ENCODE measurements at places on chromosomes 4 and X. TPM values are rescaled to one million over a fixed set of nuclear protein-coding genes. Genes with fewer than 3 reads are reported as not detected.

RADX gene
- total RNA-seq, result 2.3 TPM

XPNPEP2 gene
- total RNA-seq, result 5.6 TPM

- H3K4me1 ChIP-seq, result no peaks in the 10 kb centered on the region
- H3K27ac ChIP-seq, result no peak overlapping the region
- no peak for DNase-seq
- no peaks in the 10 kb centered on the region for H3K36me3 ChIP-seq
Observed at GRCh38 chr4:168212656-168213055, 105.9 kb downstream of the DDX60 start.

- no peak overlapping the region for H3K27ac ChIP-seq
- H3K4me1 ChIP-seq, result peaks cover 30% of the 10 kb centered on the region
- no peaks in the 10 kb centered on the region for H3K27me3 ChIP-seq
Observed at GRCh38 chr4:101304916-101305315, 42.4 kb downstream of the PPP3CA start.

DNA sequence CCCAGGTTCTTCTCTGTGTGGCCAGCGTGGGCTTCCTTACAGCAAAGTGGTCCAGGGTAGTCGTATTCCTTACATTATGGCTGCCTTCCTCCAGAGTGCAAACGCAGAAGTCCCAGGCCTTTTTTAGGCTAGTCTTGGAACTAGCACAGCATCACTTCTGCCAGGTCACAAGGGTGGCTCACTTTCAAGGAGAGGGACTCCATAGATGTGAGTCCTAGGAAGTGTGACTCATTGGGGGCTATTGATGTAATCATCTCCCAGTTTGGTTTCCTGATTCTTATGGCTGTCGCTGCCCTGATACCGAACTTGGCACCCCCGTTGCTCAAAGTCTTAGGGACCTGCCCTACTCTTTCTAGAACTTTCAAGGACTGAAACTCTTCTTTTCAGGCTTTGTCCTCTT is 140.0 kb downstream of the DCK start:
- no peak overlapping the region for H3K4me3 ChIP-seq
- no peaks in the 10 kb centered on the region for H3K27me3 ChIP-seq

Measured in body of pancreas (tissue), 4 donors.